Activated T-cell treated with anti-CD3 and anti-CD28 coated beads for 48 hours (primary cell): ENCODE measurements at places on chromosomes 6 and 20.

DNA sequence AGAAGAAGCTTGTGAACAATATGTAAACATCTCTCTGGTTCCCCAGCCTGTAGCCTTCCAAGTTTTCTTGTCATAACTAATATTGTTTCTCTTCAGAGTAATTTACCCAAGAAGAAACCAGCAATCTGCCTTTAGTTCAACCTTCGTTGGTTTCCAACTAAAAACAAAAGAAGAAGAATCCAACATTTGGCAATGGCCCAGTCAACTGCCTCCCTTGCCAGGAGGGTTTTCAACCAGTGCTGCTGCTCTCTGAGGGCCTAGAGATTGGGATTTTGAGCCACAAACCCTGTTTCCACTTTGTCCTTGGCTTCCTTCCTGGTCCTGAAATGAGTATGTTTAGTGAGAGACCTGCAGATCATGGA lies 395.8 kb upstream of the CNR1 start:
- DNase-seq: no peak

GRCh38 chr20:43724383-43724782 lies 2.4 kb downstream of the GTSF1L start:
- DNase-seq: no peak

DNA sequence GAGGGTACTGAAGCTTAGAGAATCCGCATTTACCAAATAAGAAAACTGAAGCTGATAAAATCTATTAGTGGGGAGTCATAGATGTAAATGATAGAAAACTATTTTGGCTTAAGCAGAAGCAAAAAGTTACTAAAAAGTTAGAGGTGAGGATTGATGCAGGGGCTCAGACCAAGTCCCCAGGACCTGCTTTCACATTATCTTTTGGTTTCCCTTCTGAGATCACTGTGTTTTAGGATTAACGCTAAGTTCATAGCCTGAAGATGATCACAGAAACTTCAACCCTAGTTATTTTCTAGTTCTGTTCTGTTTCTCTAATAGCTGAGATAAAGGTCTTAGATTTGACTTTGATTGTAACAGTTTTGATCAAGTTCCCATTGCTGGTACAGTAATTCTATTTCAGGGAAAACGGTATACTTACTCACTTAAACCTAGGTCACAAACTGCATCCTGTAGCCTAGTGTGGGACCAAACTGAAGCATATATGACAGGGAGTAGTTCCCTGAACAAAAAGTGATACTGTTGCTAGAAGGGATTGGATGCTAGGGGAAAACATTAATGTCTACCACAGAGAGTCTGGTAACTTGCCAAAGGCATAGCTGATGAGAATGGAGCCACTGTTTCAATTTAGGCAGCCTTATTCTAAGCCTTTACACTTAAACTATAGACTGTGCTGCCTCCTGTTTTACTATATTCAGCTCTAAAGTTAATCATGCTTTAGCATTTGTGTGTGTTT lies 13.1 kb downstream of the CYB5R4 start:
- DNase-seq: no peak

- DNase-seq: no peak
Measured at GRCh38 chr20:2133318-2134183, 31.9 kb downstream of the STK35 start.

DNA sequence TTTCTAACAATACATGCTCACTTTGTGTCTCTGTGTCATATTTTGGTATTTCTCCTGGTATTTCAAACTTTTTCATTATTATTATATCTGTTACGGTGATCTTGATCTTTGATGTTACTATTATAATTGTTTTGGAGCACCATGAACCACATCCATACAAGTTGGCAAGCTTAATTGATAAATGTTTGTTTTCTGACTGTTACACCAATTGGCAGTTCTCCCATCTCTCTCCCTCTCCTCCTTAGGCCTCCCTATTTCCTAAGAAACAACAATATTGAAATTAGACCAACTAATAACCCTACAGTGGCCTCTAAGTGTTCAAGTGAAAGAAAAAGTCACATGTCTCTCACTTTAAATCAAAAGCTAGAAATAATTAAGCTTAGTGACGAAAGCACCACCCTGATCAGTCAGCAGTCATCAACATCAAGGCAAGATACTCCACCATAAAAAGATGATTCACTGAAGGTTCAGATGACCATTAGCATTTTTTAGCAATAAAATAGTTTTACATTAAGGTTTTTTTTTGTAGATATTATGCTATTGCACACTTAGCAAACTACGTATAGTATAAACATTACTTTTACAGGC lies 61.5 kb downstream of the IBTK start:
- no peak for DNase-seq

DNA sequence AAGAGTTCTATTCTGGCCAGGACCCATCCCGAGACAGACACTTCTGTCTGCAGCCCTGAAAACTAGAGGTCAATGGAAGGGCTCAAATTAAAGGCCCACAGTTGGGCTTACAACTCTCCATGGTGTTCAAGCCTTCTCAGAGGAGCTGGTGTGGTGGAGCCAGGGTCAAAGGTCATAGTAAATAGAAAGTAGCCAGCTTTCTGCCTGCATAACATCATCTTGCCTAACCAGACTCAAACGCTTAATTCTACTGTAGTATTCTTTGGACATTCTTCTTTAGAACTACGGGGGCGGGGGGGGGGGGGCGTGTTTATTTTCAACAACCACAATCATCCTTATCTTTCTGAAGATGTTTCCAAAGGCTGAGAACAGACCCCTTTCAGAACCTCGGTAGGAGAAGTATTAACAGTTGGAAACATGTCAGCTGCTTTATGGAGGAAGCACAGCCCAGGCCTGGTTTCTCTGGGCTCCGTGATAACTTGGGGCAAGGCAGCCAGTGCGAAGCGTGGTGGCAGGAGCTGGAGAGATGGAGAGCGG lies 1.5 kb upstream of the RREB1 start:
- DNase-seq: no peak

DNA sequence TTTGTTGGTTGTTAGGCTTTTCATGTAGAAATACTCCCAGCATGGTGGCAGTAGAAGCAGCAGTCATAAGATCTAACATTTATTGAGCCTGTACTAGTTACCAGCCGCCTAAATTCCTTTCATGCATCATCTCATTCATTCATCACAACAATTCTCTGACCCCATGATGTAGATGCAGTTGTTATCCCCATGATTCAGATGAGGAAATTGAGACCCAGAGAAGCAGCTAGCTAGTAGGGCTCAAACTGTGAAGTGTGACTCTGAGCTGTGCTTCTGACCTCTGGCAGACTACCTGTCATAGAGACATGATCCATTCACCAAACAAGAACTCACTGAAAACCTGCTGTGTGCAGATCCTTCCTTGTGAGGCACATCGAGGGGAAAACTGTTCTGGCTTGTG lies 16.9 kb downstream of the RREB1 start:
- no peak for DNase-seq

- DNase-seq: no peak
Measured at GRCh38 chr20:25314497-25315417, 66.9 kb downstream of the PYGB start.

GRCh38 chr6:87718662-87719433 lies 16.8 kb upstream of the AKIRIN2 start:
- DNase-seq: no peak

DNA sequence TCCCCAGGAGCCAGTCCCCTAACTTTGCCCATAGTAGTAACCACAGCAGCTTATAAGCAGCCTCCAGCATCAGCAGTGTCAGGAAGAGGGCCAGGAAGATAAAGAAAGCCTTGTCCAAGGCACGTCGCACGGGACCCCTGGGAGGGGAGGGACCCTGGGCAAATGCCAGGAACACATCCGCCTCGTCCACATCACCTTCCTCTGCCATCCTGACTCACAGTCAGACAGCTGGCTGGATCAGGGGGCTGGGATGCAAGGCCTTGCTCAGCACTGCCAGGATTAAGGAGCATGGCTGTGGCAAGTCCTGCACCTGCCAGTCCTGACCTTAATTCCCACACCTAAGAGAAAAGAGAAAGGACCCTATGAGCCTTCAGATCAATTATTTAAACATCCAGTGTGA lies 11.5 kb upstream of the ZBTB22 start:
- no peak for DNase-seq

GRCh38 chr20:50850721-50851286 lies 55.9 kb downstream of the BCAS4 start:
- no peak for DNase-seq

GRCh38 chr6:54140811-54141210 lies 29.6 kb downstream of the MLIP start:
- no peak for DNase-seq

DNA sequence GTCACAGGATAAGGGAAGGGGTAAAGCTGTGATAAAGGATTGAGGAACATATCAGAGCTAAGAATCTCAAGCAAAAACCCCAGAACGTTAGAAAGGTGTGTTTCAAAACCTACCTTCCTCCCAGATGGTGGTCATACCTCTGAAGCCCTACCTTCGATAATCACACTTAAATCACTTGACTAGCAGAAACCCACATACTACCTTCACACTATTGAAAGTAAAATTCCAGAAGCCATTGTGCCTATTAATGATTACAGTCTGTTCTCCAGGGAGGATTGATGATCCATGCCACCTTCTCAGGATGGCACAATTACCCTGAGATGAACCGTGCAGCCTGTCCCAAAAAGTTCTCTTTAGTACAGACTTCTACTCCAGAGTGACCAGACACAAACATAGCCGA lies 72.3 kb upstream of the SOX4 start:
- DNase-seq: no peak

DNA sequence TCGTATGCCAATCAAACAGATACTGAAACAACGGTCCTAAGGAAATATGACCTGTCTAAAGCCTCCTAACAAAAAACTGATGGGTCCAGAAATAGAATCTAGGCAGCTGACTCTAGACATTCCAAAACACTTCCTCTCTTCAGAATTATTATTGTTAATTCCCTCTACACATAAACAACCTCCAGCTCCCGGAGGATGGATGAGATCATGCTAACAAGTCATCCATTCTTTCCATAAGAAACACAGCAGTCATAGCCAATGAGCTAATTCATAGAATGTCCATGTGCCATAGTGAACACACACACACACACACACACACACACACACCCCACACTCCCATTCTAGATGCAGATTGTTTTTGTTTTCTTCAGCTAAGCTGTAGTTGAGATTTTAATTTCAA lies 44.3 kb downstream of the HDGFL1 start:
- no peak for DNase-seq

DNA sequence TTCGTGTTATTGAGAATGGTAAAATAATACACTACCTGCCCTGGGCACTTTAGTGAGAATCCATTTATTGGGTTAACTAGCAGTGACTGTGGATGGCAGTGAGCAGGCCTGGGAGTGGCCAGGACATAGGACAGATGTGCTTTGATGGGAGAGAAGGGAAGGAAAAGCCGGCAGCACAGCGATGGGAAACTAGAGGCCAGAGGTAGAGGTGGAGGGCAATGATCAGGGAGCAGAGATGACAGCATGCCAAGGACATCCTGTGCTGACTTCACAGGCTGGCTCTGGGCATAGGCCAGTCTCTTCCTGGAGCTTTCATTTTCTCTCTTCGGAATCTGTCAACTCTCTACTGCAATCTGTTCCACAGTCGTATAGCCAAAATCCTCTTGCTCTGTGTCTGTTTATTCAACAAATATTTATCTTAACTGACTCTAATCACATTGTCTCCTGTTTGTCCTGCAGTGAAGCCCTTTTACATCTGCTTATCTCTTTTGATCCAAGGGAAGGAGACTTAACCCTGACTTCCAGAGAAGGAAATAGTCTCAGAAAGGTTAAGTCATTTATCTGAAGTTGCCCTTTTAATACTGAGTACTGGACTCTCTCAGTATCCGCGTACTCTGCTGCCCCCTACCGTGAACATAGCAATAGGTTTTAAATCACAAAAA lies 18.4 kb upstream of the MMP24 start:
- DNase-seq: peak; percentile 56

DNA sequence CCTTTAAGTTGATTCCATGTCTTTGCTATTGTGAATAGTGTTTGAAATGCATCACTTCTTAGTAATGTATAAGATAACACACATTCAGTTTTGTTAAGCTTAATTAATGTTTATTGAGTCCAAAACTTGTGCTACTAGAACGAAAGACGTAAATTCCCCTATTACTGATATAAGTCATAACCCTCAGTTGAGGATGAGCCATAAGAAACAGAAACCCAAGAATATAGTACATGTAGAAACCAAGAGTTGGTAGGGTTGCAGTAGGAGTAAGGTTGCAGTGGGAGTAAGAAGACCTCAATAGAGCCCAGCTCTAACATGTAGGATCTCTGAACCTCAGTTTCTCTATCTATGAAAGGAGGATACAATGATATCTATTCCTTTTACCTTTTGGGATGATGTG lies 19.3 kb downstream of the CITED2 start:
- DNase-seq: no peak

DNA sequence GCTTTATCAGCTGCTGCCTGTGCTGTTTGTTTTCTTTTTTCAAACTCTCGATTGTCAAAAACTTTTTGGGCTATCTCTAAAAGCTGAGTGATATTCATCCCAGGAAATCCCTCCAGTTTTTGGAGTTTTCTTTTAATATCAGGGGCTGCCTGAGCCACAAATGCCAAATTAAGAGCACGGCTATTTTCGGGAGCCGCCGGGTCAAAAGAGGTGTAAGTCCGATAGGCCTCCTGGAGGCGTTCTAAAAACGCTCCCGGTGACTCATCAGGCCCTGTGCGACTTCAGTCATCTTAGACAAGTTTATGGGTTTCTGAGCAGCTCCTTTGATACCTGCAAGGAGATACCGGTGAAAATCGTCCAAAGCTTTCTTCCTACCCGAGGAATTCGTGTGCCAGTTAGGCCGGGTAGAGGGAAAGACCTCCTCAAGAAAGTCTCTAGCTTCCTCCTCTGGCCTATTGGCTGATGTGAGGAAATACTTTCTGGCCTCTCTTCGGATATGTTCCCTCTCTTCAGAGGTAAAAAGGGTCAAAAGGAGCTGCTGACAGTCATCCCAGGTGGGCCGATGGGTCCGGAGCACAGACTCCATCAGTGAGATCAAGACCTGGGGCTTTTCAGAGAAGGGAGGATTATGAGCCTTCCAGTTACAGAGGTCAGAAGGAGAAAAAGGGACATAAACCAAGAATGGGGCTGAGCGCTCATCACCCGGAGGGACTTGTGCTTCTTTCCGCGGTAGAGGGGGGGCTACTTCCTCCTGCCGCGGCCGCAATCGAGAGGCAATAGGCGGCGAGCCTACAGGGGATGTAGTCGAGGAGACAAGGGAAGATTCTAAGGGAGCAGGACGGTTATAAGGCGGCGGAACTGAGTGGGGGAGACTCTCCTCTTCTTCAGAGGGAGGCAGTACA lies 151.1 kb downstream of the TRIM27 start:
- DNase-seq: no peak

DNA sequence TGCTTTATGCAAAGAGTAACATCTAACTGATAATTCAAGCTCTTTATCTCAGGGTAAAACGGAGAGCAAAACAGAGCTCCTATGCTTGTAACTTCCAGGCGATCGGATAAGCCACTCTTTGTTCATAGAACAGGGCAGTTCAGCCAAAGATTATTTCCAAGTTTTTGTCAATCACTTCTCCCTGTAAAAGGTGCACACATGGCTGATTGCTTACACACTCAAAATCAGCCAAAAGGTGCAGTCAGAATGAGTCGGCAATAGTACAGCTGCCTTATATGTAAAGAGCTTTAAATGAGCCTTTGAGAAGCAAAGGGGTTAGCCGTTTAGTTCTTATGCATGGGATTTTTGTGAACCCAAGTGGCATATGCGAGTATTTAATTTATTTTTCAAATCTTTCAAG lies 449.6 kb upstream of the POU3F2 start:
- DNase-seq: no peak

GRCh38 chr20:22490287-22491193 lies 93.8 kb downstream of the FOXA2 start:
- no peak for DNase-seq

GRCh38 chr6:100453701-100454521 lies 10.8 kb downstream of the SIM1 start:
- no peak for DNase-seq
